Endodermal cell (in vitro differentiated cells): ENCODE measurements at places on chromosomes 2 and 18.

GRCh38 chr18:47915229-47915628 lies 15.2 kb downstream of the SMAD2 start:
- no peak for DNase-seq

GRCh38 chr2:167616997-167617396 lies 630.4 kb downstream of the STK39 start:
- no peak for DNase-seq

DNA sequence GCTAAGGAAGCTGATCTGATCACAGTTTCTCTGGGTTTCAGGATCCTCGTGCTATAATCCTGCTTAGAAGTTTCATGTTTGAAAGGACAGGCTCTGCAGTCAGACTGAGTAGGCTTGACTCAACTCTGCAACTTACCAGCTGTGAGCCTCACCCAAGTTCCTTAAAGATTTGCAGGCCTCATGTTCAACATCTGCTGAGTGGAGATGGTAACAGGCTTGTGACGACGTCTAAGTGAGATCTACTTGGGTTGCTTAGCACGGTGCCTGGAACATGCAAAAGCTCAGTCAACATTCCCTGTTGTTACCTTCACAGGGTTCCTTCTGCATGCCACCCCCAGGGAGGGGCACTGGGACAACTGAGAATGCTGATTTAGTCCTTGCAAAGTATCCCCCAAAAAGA lies 164.2 kb downstream of the C1D start:
- DNase-seq = no peak

DNA sequence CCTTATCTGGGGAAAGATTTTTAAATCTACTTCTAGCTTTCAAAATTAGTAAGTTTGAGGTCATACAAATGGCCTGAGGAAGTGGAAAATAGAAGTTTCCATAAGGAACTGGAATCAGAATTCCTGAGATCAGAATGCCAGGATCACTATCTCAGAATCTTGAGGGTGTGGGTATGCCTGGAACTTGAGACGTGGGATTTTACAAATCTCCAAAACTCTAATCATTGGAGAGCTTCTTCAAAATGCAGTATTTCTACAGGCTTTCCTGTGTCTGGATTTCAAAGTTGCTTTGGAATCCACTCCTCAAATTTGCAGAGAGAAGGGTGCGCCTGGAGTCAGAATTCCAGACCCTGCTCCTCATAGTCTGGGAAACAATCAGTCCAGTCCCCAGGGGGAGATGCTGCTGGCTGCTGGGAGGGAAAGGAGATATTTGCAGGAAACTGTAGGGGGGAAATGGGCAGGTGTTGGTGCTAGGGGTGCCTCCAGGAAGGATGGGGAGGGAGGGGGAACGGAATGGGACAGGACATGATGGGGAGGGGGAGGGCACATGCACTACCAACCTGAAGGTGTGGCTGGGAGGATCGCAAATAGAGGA lies 31.0 kb upstream of the CATIP start:
- no peak for DNase-seq

GRCh38 chr2:209141142-209141541 lies 282.7 kb upstream of the MAP2 start:
- no peak for DNase-seq

DNA sequence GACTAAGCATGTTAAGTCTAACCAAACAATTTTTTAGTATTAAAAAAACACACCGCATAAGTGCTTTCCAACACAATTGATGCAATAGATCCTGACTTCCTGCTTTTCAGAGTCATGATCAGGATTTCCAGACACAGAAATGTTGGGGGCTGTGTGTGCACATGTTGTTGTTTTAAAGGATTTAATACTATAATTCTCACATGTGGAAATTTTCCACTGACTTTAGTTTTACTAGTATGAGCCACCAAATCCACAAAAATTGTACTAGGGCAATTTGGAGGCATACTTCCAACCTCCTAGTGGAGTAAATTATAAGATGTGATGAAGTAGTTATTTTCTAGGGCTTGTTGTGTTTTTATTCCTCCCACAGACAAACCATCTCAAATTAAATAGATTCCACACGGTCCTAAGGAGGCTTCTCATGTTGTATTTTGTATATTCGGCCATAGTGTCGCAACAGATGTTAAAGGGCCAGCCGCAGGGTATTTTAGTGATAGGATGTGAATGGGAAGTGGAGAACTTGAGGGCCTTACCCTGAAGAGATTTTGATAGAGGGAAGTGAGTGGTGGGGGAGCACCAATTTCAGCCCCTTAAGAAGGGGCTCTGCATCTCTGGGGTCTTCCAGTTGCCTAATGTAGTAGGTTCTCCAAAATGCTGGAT lies 108.9 kb upstream of the KLF7 start:
- no peak for DNase-seq

- DNase-seq = no peak
Measured at GRCh38 chr2:161173541-161174194, 13.4 kb downstream of the TANK start.

GRCh38 chr2:149658553-149658952 lies 71.0 kb upstream of the MMADHC start:
- DNase-seq = no peak

DNA sequence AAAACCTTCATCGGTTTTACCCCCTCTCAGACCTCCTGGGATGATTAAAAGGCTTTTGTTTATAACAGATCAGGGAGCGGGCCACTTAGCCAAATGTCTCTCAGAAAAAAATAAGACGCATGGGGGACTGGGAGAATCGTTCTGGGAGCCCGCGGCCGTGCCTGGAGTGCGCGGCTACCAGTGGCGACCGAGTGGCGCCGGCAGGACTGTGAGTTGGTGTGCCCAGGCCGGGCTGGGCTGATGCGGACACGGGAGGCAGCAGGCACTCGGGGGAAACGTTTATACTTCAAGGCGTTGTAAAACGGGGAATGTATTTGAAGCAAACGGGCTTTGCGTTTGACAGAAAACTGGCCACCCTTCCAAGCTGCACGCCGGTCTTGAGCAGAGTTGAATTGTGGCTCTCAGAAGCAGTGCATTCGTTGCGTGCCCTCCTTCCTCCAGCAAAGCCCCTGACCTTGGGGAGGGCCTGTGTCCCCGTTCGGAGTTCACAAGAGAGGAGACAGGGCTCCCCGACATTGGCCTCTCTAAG lies 4.7 kb upstream of the HOXD10 start:
- DNase-seq = peak; percentile 56

GRCh38 chr2:226898897-226899296 lies 63.0 kb downstream of the RHBDD1 start:
- no peak for DNase-seq

DNA sequence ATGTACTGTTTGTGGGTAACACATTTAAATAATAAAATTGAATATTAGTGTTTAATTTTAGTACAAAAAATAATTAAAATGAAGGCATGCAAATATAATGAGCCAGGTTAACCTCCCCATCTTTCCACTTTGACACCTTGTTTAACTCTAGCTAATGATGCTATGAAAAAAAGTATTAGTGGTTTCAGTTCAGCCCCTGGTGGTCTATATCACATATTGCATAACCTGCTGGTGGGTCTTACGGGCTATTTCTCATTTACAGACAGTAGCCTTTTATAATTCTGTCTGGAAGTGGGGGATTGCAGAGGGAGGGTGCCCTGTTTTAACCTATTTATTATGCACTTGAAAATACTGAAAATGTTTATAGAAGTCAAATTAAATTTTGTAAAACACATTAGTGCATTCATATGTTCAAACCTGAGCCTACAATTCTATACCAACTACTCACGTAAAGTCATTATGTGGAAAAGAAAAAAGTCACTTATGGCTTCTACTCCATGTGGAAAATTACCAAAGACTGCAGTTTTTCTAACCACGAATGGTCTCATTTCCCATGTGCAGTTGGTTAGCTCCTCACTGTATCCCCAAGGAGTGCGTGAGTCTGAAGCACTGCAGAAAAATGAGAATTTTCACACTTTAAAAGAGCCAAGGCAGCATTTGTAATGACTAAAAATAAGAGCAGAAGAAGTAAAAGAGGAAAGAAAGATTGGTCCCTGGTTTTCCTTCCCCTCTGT lies 381.0 kb downstream of the MTX2 start:
- DNase-seq = no peak

GRCh38 chr2:236309669-236310029 lies 45.4 kb upstream of the ASB18 start:
- DNase-seq = peak; percentile 84

GRCh38 chr18:10135302-10135926 lies 221.6 kb downstream of the VAPA start:
- DNase-seq = no peak

- no peak for DNase-seq
Measured at GRCh38 chr18:56298935-56299334, 339.5 kb downstream of the TXNL1 start.

- DNase-seq = no peak
Measured at GRCh38 chr18:12597760-12598159, 60.1 kb downstream of the SPIRE1 start.

GRCh38 chr2:239184179-239184578 lies 216.6 kb downstream of the HDAC4 start:
- peak; percentile 13 for DNase-seq

GRCh38 chr2:15800495-15801329 lies 139.6 kb upstream of the MYCN start:
- DNase-seq = peak; percentile 78

GRCh38 chr2:164644036-164644700 lies 22.9 kb upstream of the GRB14 start:
- DNase-seq = no peak

DNA sequence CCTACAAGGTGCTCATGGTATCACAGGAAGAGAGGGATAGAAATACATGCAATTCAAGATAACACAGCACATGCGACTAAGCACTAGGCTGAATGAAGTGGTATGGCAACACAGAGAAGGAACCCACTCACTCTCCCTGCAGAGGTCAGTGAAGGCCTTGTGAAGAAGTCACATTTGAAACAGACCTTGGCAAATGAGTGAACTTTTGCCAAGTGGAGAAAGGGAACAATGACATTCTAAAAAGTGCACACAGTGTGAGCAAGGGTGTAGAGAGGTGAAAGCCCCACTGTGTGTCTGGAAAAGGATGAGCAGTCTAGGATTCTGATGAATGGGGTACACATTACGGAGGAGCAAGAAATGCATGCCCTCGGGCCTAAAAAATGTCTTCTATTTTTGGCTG lies 23.3 kb downstream of the KLF7 start:
- no peak for DNase-seq

GRCh38 chr2:240962300-240963064 lies 35.9 kb upstream of the SNED1 start:
- peak; percentile 44 for DNase-seq

DNA sequence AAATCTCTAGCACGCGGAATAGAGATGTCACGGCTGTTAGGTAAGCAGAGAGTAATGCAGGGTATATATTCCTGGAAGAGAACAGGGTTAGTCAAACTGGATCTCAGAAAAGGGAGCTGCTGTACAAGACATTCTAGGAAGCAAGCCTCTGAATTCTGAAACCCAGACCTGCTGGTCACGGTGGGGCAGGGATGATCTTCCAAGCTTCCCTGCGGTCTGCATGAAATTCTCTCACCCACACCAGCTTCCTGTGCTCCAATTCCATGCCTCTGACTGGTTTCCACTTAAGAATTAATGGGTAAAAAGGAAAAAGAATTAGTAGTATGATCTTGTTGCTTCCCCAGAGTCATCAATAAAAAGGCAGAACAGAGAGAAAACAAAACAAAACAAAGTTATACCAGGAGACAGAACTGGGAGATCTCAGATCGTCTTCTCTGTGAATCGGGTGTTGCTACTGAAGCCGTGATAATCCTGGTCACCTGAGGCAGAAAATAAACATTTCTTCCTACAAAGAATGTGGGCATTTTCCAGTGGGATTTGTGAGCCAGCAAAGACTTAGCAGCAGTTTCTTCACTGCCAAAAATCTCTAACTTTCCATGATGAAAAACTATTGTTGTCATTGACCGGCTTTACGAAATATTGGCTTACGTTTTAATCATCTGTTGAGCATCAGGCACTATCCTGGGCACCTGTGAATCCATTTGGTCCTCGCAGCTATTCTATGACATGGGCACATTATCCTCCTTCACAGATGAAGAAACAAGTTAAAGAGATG lies 5.3 kb upstream of the CYP27C1 start:
- DNase-seq = no peak

DNA sequence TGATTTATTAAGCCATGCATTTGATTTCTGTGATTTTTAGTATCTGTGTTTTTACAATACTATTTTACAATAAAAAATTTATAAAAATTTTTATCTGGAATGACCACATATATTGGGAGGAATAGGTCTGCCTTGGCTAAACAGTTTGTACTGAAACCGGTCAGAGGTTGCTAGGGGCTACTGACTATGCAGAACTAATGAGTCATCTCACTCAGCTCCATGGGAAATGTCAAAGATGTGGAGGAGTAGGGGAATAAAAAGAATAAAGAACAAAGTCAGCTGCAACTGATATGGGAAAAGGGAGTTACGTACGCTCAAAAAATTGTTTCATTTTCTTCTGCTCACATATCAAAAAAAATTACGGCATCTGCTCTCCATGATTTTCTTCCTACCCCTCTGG lies 8.6 kb upstream of the TMEM163 start:
- no peak for DNase-seq

DNA sequence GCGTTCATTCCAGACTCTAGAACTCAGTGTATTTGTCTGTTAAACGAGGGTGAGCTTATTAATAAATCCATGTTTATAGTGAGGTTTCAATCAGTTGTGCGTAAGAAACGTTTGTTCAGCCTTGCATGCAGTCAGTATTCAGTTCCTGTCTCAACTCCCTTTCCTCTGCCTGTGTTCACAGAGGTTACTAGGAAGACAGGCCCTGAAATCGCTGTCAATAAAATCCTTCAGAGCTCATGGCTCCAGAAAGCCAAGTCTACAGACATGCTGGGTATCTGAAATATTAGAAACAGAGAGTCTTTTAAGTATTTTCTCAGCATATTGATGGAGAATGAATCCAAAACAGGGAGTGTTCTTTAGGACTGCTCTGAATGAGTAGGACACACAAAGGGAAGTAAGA lies 75.4 kb downstream of the KLF7 start:
- peak; percentile 30 for DNase-seq
